ENCODE measurements at places on chromosomes 6 and 20.
A peak's percentile ranks its signal among the peaks of the same experiment; 100 is the strongest.

DNA sequence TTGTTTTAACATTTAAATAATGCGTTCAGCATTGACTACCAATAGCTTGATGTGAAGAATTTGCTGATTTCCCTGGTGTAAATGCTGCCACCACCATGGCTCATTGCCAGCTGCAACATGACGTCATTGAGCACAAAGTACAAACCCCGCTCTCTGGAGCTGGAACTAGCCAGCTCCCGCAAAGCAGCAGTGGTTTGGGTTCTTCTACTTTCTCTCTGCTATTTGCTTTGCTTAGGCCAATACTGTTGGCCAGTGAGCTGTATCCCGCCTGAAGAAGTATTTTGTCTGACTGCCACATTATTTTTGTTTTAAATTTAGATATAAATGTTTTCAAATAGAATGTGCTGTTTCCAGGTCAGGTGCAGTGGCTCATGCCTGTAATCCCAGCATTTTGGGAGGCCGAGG, 47.4 kb upstream of the KIF13A start:
- peak; percentile 19 for DNase-seq

GRCh38 chr6:53230775-53231467, 82.3 kb upstream of the GCM1 start:
- DNase-seq = no peak

DNA sequence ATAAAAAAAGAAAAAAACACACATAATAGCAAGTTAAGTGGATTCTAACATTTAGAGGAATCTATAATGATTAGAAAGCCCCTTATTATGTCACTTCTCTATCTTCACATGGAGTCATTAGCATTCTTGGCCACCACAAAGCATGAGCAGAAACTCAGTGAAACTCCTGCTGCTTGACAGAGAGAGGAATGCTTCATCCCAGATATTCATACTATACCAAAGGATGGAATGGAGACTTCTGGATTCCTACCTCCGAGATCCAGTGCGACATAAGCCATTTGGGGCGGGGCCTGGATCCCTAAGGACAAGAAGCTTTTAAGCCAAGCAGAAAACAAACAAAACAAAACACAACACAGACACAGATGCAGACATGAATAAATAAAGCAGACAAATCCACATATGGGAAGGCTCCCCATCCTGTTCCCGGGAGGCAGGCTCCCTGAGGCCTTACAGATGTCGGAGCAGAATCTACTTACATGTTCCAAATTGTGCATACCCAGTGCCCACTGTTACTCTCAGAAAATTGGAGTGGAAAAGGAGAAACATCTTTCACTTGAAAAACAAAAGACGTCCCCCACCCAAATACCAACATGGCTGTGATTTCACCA, 727.3 kb downstream of the MAFB start:
- no peak for DNase-seq

DNA sequence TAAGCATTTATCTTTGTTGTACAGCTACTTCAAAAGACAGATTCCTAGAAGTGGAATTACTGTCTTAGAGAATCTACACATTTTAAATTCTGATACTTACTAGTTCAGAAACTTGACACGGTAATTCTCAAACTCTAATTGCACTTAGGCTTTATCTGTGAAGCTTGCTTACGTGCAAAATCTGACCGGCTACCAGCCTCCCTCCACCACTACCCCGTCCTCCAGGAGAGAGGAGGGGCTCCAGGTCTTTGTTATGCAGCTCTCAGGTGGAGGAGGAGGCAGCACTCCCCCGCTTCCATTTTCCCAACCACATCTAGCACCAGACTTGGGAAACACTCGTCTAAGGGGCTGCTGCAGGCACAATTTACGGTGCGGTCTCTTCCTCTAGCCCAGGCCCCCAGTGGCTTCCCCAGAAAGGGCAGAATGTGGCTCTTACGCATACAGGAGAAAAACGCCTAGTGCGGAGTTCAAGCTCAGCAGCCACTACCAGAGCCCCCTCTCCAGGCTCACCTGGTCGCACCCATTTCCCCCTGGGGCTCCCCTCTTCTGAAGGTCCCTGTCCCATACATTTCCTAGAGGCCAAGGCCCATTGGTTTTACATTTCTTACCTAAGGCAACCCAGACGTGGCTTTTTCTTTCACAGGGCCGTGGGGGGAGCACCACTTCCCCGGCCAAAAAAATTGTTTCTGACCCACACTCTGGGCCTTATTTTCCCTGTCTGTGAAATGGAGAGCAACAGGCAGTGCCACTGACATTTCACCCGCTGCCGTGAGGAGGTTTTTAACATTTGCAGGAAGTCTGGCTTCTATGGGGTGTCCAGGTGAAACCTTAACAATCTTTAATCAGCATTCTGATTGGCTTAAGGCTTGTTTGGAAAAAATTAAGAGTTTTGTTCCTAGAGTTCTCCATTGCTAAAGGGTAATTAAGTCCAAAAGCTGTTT, 1.6 kb upstream of the TGIF2 start:
- no peak for DNase-seq

DNA sequence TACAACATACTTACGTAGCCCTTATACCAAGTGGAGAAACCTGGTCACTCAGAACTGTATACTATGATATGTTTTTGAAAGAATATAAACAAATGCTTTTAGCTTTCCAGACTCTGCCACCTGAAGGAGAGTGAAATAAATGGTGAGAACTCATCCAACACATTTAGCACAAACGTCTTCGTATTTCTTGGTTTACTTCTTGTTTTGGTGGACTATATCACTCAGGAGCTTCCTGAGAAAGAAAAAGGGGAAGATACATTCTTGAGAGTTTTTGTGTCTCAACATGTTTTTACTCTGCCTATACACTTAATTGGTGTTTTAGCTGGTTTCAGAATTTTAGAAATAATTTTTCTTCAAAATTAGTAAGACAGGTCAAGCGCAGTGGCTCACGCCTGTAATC, 19.4 kb upstream of the CTAGE9 start:
- DNase-seq = no peak

GRCh38 chr6:147936703-147937470, 405.8 kb upstream of the SASH1 start:
- no peak for DNase-seq

DNA sequence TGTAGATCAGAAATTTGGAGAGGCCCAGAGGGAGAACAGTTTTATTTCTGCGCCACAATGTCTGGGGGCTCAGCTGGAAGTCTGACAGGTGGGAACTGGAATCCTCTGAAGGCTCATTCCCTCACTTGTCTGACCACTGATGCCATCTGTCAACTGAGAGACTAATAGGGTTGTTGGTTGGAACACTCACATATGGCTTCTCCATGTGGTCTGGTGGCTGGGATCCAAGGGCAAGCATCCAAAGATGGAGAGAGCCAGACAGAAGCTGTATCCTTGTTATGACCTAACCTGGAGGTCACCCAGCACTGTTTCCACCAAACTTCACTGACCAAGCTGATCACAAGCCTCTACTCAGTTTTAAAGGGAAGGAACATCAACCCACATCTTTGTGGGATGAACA, 117.9 kb upstream of the AKAP12 start:
- DNase-seq = peak; percentile 32

- DNase-seq = peak; percentile 52
These were observed 878 bp upstream of the PNRC1 start for GRCh38 chr6:89079511-89080234.

GRCh38 chr20:5949943-5950270, 426 bp downstream of the TRMT6 start:
- no peak for DNase-seq

DNA sequence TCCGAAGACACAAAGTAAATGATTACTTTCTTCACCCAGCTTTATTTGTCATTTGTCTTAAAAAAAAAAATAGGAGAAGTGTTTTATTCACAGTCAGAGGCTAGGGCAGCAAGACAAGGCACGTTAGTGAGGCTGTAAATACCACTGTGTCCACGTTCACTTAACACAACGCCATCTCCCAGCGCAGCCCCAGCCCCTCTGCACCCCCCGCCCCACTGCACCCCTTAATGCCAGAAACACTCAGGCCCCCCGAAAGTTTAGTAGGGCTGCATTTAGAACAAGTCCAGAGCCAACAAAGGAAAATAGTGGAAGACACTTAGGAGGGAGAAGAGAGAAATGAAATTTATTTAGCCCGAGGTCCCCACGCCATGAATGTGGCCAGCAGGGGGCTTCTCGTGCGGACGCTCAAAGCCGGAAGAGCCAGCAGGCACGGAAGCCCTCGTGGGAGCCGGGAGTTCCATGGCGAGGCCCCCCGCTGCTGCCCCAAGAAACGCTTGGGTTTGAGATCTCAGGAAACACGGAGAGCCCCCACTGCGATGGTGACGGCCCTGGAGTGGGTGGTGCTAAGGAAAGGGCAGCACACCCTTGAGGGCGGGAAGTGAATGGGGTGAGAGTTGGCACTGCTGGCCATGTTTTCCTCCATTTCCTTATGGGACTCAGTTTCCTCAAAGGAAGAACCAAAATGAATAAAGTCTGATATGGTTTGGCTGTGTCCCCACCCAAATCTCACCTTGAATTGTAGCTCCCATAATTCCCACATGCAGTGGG, 50.2 kb downstream of the IYD start:
- DNase-seq = peak; percentile 76
